ENCODE measurements at places on chromosomes 7 and 10.

GRCh38 chr10:11143242-11143641 is 125.6 kb downstream of the CELF2 start:
- no peak for DNase-seq

GRCh38 chr7:18770154-18770811 is 274.7 kb downstream of the HDAC9 start:
- DNase-seq, result no peak

DNA sequence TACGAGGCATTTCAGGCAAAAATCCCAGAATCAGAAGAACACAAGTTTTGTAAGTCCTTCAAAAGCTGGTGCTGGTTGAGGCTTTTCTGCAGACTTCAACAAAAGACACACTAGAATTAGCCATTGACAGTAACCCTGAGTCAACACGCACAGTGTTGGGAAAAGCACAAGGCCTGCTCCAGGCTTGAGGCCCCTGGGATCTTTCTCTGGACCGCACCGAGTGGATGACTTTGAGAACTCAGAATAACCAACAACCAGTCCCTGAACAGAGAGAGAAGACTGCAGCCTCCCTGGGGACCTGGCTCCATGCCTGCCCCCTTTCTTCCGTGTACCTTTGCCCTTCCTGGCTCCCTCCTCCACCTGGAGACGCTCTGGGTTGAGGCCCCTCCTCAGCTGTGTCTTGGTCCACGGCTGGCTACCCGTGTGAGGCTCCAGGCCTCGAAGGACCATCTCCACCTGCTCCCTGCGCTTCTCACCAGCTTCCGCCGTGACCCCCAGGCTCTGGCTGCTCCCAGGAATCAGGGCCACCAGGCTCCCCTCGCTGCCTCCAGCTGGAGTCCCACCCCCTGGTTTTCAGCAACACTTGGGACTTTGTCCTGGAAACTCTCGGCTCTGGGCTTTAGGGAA is 28.4 kb downstream of the DIP2C start:
- DNase-seq, result no peak

GRCh38 chr7:14685167-14685566 is 217.4 kb downstream of the DGKB start:
- DNase-seq, result no peak

GRCh38 chr10:28664369-28664740 is 13.0 kb upstream of the BAMBI start:
- DNase-seq, result no peak

- no peak for DNase-seq
Observed at GRCh38 chr10:24979685-24980084, 27.3 kb upstream of the PRTFDC1 start.

- DNase-seq, result no peak
Observed at GRCh38 chr10:61389887-61390286, 63.3 kb downstream of the TMEM26 start.

DNA sequence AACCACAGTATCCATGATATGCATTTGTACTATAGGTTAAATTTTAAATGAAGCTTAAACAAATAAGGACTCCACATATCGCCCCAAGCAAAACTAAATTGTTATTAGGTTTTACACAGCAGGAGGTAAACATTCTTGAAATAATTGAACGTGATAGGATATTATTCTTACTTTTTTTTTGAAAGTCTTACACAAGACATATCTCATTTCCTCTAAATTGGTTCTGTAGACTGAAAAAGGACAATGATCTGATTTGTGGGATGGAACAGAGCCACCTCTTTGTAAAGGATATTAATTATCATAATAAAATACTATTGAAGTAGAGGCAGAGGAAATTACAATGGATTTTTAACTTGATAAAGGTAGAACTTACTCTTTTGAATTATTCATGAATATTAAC is 155.1 kb upstream of the SEMA3D start:
- no peak for DNase-seq

DNA sequence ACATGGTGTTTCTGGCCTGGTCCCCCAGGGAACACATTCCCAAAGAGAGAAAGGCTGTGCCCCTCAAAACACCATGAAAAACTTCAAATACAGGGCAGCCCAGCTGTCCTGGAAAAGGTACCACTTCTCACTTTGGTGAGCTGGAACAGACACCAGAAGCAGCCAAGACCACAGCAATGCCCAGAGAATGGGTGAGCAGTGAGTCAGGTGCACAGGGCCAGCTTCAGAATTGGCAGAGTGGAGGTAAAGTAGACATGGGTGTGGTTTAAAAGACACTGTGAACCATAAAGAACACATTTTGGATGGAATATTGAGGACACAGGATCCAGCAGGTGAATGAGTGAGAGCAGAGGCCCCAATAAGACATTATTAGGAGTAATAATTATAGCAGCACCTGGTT is 51.3 kb downstream of the FAM13C start:
- no peak for DNase-seq

DNA sequence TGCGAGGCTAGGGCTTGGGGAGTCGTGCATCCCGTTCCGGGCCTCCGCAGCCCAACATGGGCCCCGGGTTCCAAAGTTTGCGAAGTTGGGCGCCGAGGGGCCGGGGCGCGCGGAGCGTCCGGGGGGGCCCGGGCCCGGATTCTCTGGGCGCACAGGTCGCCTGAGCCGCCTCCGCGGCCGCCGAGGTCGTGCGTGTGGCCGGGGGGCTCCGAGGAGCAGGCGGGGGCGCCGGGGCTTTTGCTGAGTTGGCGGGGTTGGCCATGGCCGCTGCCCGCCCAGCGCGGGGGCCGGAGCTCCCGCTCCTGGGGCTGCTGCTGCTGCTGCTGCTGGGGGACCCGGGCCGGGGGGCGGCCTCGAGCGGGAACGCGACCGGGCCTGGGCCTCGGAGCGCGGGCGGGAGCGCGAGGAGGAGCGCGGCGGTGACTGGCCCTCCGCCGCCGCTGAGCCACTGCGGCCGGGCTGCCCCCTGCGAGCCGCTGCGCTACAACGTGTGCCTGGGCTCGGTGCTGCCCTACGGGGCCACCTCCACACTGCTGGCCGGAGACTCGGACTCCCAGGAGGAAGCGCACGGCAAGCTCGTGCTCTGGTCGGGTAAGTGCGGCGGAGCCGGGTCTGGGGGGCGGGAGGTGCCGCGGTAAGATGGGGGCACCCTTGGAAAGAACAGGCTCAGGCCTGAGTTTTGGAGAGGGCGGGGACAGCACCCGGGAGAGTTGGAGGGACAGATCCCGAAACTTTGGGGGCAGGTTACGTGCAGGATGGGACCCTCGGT is 643 bp downstream of the SMO start:
- DNase-seq, result no peak

GRCh38 chr7:13416071-13416470 is 573.4 kb downstream of the ETV1 start:
- no peak for DNase-seq

DNA sequence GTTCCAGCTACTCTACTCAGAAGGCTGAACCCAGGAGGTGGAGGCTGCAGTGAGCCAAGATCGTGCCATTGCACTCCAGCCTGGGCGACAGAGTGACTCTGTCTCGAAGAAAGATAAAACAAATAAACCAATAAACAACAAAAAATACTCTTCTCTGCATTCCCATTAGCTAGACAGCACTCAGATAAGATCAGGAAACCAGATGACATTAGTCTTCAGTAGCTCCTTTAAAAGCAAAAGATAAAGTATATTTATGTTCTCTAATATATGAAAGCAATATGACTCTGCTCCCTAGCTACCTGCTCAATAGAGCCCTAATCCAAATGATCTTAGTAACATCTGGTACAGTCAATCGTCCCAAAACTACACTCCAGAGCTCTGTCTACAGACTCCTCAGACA is 212.9 kb downstream of the ELMO1 start:
- no peak for DNase-seq

- DNase-seq, result no peak
Observed at GRCh38 chr7:95871075-95871848, 98.9 kb downstream of the DYNC1I1 start.

DNA sequence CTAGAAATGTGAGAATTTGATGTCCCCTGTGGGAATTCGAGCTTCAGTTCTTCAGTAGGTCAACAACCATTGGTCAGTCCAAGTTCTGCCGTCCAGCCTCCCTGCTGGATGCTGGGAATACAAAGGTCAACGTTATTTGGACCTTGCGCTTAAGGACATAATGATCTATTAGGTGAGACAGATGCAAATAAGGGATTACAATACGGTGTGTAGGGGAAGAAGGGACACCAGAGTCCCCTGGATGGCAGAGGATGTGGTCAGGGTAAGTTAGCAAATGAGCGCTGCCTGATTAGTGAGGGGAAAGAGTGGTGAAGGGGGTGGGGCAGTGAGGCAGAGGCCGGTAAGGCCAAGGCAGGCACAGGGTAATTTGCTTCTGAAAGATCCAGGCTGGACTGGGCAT is 16.2 kb downstream of the CCNY start:
- no peak for DNase-seq

DNA sequence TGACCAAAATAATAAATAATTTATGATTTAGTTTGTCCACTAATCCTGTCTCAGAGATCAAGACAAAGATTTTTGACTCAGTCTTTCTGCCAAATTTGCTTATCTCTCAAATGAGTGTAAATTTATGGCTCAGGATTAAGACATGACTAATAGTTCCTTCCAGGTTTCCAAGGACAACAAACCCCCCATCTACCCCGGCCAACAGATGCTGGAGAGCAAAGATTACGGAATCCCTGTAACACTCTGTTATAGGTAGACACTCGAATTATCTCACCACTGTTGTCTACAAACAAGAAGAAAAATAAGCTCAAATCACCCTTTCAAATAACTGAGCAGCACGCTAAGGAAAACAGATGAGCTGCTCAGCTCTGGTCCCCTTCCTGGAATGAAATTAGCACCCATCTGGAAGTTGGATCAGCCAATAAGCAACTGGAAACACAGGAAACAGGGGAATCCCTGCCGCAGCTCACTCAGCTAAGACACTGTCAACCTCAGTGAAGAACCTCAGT is 56.8 kb upstream of the SVIL start:
- no peak for DNase-seq

DNA sequence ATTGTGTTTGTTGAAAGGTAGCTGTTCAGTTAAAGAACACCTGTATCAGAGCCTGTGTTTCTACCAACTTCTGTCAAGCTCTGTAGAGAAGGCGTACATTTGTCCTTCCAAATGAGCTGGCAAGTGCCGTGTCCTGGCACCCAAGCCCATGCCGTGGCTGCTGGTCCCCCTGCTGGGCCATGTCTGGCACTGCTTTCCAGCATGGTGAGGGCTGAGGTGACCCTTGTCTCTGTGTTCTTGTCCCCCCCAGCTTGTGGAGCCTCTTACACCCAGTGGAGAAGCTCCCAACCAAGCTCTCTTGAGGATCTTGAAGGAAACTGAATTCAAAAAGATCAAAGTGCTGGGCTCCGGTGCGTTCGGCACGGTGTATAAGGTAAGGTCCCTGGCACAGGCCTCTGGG is 154.9 kb downstream of the EGFR start:
- DNase-seq, result no peak

GRCh38 chr7:23597094-23598091 is at the start of gene CCDC126:
TSS of gene CCDC126 (plus strand) at chr7:23597382. CDS start at chr7:23611316, 13,934 bp downstream.
- peak; percentile 64 for DNase-seq

DNA sequence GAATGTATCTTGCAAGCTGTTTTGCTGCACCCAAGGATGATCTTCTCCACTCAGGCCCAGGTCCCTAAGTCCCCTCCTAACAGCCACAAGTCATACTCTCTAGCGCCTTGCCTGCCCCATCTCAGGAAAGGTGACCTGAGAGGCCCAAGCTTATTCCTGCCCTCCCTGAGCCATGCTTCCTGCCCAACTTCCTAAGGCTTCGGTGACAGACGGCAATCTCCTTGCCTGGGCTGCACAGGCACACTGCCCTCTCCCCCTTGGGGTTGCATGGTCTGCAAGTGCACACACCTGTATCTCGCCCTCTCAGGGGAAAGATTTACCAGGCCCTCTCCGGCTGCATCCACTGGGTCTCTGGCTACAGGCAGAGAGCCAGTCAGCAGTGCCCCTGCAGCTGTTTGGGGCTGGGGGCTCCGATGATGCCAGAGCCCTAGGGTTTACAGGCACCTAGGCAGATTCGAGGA is 771 bp upstream of the ADIRF start:
- no peak for DNase-seq

DNA sequence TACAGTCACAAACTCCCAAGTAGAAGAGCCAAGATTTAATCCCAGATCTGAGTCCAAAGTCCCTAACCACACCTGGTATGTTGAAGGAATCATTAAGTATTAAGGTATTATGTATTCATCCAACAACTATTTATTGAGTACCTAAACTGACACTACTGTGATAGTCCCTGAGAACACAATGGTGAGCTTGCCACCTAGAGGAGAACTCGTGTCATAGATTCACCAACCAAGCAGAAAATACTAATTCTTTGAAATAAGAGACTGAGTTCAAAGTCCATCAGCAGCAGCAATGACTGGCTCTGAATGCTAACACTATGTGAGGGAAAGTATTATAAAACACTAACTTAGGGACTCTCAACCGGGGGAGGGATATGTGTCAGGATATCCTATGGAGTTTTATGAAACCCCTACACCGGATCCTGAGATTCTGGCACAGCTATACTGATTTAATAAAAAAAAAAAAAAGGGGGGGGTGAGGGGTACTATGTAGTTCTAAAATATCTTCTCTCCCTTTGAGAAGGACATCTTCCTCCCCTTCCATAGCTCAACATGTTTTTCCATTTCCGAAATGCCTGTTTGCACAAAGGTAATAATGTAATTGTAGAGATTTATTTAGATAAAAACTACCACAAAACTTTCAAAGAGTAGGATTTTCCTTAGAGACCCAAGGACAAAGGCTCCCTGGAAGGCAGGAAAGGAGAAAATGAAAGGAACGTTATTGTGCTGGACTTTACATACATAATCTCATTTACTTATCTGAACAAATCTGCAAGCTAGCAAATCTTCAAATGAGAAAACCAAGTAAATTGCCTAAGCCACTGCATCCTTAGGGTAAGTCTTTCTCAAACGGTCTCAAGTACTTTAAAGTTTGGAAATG is 1.6 kb downstream of the NCOA4 start:
- DNase-seq, result no peak

DNA sequence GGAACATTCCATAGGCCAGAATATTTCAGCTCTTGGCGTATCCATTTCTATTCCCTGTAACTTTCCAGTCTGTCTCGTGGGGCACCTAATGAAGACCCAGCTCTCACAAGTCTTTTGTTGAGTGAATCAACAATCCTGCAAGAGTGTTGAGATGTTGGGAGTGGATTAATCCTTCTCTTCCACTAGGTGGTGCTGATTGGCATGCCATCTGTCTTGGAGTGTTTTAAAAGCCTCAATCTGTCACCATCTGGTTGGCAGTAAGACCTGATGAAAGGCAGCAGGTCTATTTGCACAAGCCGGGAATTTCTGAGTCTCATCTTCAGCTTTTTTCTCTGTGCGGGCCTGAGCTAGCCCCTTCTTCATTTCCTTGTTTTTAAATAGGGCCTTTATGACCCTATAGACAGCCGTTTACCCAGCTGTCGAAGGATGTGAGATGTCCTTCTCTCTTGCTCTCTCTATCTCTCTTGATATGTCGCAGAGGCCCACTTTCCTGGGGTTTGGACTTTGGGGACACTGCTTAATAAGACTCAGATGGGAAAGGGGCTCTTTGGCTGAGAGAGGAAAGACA is 180.5 kb downstream of the ZNF365 start:
- DNase-seq, result peak; percentile 1

DNA sequence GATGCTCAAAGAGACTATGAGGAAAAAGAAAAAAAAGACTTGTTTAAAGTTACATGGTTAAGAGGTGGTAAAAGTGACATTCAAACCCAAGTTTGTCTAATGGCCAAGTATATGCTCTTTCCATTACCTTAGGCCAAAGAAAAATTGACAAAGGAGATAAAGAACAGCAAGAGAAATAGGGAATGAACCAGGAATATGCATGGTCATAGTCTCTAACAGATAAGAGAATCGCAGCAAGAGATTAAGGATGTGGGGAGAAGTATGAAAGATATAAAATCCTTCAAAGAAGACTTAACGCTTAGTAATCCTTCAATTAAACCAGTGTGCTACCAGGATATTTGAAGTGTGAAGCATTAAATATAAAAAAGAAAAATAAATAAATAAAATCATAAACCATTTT is 23.2 kb upstream of the LRRN3 start:
- DNase-seq, result no peak

Measured in stimulated activated CD8-positive, alpha-beta memory T cell treated with anti-CD3 and anti-CD28 coated beads, Interleukin-15, amount 100 ng/mL, for 4 hours (primary cell).